NCI-H774 (cell line): ENCODE measurements at places on chromosomes 6 and 20.

DNA sequence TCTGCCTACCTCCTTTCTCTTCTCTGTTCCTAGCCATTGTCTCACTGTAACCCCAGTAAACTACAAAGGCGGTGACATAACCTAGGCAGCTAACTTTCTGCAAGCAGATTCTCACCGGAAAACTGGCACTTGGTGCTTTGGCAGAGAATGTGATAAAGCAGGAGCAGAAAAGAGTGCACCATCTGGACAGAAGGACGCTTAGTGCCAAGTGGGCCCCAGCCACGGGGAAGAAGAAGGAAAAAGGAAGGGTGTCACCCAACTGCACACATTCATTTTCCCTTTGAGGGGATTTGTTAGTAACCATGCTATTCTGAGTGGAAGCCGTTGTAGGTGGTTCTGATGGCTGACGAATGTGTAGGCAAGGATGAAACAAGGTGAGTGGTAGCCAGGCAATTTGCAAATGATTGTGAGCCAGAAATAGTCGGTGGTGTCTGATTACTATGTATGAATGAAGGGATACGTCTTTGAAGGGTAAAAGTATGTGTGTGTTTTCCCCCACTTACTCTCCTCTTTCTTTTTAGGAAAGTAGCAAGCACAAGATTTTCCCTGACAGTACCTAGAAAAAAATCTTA is 148.3 kb upstream of the STXBP5 start:
- DNase-seq, result no peak

- DNase-seq, result no peak
Observed at GRCh38 chr6:85826997-85827396, 184.3 kb upstream of the SYNCRIP start.

DNA sequence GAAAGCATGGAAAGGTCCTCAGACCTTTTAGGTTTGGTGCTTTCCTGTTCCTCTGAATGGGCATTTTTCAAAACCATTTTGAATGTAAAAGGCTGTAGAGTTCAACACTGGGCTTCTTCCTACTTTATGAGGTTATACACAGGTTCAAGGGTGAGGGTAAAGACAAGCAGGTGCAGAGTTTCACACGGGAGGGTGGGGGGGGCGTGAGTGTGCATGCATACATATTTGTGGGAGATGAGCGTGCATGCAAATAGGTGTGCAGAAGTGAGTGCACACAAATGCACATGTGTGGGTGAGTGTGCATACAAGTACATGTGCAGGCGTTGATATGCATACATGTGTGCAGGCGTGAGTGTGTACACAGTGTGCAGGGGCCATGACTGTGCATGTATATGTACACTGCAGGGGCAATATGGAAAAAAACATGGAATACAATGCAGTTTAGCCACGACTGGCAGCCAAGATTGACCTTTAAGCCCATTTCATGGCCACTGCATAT is 183.1 kb downstream of the GMPR start:
- no peak for DNase-seq

DNA sequence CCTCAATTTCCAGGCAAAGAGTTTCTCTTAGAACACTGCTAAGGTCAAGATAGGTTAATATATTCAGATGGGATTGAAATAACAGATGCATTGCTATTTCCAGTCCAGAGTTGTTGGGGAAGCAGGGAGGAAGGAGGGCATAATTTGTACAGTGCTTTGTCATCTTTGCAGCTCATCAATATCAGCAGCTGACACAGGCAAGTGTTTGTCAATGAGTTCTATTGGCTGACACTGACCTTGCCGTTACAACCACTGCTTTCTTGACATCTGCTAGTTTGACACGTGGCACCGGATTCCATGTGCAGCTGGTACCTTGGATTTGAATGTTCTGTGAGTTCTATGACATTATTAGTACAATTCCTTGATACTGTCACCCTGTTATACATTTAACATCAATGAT is 28.0 kb upstream of the MLIP start:
- no peak for DNase-seq
